LHCN-M2 (cell line): ENCODE measurements at places on chromosomes 3 and 15. TPM values are rescaled to one million over a fixed set of nuclear protein-coding genes. Genes with fewer than 3 reads are reported as not detected.

- DNase-seq: peak; percentile 24
Measured at GRCh38 chr3:42799376-42799775, 4.9 kb downstream of the HIGD1A start.

DNA sequence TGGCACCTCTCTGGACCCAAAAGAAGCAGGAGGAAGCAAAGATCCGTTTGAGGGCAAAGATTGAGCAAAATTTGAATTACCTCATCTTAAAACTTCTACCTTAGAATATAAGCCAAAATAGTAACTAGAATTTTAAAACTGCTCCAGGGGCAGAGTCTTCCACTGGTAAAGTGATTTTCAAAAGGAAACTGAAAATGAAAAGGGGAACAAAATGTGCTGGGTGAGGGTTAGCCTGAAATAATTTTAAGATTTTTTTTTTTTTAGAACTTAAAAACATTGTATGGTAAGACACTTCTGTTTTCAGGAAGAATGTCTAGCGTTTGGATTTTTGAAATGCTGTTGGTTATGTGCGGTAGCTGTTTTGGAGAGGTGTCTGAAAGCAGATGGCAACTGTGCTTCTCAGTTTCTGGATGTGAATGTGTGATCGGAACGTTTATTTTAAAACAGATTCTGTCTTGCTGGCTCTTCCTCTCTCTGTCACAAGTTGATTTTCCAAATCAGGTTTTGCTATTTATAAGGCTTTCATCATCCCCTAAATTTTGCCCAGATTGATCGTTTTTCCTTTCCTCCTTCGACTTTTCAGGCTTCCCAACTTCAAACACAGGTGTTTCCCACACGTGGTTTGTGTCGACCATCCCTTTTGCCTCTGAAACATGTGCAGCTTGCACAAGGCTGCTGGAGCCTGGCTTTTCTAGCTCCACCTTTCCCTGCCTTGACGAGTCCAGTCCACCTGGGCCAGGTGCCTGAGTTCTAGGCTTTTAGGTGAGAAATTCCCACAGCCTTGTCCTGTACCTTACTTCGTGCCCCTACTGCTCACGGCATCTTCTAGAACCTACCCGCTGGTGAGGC, 3.3 kb downstream of the LRRK1 start:
- DNase-seq: no peak

GRCh38 chr3:152196782-152197181, 71.9 kb upstream of the MBNL1 start:
- no peak for DNase-seq

GRCh38 chr3:24394754-24395153, 99.9 kb downstream of the THRB start:
- no peak for DNase-seq

DNA sequence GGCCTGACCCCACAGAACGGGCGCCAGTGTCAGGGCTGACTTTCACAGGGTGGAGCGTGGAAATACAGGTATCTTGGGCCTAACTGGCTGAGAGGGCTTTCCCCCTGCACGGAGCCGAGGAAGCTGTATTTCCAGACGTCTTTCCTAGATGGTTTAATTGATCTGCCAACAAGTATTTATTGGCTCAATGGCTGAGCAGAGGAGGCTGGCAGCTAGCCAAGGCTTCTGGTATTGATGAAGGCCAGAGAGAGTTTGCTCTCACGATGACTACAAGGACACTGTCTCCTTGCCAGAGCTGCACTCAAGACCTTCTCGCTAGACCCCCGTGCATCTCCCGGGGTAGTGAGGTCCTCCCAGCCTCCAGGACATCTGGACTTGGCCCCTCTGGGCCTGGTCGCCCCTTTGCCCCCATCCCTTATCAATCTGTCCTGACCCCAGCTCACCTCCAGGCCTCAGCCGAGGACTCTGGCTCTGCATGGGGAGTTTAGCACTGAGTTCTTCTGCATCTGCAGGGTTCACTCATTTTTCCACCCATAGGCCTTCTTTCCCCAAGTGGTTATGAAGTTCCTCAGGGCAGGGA, 20.6 kb downstream of the SPSB4 start:
- no peak for DNase-seq

The SPINK8 gene
- not detected in 2 replicates for total RNA-seq

The ARNT2 gene
- 11.1 and 17.9 TPM in 2 replicates for total RNA-seq
